ENCODE measurements at places on chromosomes 16 and 17. TPM values are rescaled to one million over a fixed set of nuclear protein-coding genes. Genes with fewer than 3 reads are reported as not detected.

DNA sequence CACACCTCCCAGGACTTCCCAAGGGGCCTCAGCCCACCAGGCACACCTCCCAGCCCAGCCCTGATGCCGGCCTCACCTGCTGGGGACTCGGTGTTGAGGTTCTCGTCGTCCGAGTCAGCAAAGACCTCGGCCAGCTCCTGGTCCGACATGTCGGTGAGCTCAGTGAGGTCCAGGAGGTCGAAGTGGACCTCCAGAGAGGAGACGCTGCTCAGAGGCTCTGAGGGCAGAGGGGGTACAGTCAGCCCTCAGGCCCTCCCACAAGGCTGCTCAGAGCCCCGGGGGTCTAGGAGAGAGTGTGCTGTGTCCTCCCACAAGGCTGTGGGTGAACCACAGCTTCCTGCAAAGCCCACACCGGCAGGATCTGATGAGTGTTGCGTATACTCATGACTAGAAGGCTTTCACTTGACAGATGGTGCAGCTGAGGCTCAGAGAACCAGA is 10.5 kb downstream of the DBNDD1 start:
- DNase-seq = no peak

- no peak for DNase-seq
These were observed 38.1 kb downstream of the WSB1 start for GRCh38 chr17:27332047-27332393.

- DNase-seq = no peak
These were observed 65.0 kb downstream of the CBLN1 start for GRCh38 chr16:49216593-49216992.

GRCh38 chr17:6028294-6028693 is 41.9 kb upstream of the WSCD1 start:
- no peak for DNase-seq

GRCh38 chr16:54286366-54287130 is at the start of gene IRX3:
TSS of gene IRX3 (minus strand) at chr16:54286787. CDS start at chr16:54286050, 737 bp downstream.
- DNase-seq = peak; percentile 66

DNA sequence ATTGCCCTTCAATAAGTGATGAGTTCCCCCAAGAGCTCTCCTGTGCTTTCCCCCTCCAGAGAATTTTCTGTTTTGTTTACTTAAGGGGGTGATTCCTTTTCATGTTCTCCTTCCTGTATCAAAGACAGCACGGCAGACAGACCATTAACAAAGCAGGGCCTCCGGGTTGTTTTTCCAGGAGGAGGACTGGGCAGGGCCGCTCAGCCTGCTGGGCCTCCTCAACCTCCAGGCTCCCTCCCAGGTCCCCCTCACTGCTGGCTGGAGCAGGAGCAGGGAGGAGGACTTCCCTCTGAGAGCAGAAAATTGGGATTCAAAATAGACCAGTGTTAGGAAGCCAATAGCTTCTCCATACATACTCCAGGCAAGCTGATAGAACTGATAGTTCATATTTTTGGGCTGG is 20.4 kb downstream of the SDK2 start:
- no peak for DNase-seq

GRCh38 chr17:42485680-42486079 is 27.0 kb downstream of the ATP6V0A1 start:
- DNase-seq = no peak

DNA sequence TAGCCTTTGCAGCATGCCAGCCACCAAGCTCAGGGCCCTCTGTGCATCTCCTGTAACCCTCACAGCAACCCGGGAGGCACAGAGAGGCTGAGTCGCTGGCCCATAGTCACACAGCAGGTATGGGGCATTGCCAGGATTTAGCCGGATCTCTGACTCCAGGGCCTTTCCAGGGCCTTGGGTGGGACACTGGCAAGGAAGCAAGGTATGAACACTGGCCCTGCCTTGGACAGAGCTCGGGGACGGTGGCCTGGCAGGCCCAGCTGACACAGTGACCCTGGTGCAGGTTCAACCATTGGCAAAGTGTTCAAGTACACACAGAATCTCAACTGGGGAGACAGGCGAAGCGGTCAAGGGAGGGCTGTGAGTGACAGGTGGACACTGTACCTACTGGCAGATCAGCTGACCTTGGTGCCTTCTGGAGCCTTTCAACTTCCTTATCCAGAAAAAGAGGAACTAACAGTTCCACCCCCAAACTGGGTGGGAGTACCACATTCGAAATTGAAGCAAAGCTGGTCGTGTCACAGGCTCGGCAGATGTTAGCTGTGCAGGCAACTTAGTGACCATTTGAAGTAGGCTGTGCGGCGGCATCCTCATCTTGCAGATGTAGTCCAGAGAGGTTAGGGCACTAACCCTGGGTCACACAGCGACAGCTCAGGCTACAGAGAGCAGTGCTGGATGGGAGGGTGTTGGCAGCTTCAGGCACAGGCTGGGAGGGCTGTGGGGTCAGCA is 287.4 kb downstream of the SEC14L1 start:
- DNase-seq = no peak

GRCh38 chr16:10765772-10766171 is 22.1 kb downstream of the NUBP1 start:
- no peak for DNase-seq

DNA sequence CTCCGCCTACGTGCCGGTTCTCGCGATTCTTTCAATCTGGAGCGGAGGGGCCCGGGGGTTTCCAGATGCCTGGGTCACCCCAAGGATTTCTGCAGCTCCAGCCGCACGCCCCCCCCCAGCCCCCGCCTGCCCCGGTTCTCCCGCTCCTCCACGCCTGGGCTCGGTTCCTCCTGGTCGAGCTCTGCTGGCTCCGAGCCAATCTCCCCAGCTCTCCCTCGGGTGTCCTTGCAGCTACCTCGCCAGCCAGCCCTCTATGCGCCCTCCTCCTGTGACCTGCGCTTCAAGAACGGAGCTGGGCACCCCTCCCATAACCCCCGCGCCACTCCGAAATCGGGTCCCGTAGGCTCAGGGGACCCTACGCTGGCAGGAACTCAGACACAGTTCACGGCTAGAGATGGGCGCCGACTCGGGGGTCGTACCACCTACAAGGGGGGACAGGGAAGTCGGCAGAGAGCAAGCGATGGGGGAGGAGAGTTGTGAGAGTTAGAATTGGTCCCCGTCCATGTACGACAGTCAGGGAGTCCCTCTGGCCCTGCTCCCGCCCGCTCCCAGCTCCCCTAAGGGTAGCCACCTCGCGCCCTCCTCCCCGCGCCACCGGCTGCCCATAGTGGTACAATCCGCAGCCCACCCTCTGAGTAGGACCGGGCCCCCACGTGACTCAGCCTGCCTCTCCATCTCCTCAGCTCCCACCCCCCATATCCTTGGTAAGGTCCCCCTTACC is 961 bp downstream of the FGF11 start:
- DNase-seq = no peak

DNA sequence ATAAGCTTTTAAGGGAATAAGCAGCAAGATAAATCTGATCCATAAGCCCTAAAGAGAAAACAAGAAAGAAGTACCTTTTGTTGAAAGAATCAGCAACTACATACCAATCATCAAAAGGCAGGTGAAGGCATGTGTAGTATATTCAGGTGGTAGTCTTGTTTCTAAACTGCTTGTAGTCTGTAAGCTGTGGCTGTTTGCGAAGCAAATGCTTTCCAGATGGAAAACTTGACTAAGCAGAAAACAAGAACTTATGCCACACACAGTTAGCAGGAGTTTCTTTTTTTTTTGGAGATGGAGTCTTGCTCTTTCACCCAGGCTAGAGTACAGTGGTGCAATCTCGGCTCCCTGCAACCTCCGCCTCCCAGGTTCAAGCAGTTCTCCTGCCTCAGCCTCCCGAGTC is 5.7 kb downstream of the CBX1 start:
- no peak for DNase-seq

DNA sequence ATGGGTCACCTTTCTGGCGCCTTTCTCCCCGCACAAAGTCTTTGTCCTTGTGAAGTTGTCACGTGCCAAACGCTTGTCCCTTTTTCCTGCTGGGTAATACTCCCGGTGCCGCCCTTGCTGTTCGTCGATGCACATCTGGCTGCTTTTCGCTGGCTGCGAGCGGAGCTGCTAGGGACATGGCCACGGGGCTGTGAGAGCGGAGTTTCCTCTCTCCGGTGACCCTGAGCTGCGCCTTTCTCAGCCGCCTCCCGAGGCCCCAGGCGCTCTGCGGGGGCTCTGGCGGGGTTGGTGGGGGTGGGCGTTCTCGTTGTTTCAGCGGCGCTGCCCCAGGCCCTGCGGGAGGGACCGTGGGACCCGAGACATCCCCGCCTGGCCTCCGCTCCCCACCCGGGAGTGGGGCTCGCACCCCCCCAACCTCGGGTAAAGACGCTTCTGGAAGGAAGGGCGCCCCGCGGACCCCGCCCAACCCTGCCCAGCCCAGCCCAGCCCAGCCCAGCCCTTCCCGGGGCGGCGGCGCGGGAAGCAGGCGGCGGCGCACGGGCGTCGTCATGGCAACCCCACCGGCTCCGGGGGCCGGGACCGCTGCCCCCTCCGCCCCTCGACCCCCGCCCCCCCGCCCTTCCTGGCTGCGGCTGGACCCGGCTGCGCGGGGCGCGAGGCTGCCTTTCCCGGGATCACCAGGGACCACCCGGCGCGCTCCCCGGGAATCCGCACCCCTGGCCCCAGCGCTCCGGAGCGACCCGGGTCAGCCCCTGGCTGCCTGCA is 12.3 kb downstream of the CHMP6 start:
- DNase-seq = no peak

DNA sequence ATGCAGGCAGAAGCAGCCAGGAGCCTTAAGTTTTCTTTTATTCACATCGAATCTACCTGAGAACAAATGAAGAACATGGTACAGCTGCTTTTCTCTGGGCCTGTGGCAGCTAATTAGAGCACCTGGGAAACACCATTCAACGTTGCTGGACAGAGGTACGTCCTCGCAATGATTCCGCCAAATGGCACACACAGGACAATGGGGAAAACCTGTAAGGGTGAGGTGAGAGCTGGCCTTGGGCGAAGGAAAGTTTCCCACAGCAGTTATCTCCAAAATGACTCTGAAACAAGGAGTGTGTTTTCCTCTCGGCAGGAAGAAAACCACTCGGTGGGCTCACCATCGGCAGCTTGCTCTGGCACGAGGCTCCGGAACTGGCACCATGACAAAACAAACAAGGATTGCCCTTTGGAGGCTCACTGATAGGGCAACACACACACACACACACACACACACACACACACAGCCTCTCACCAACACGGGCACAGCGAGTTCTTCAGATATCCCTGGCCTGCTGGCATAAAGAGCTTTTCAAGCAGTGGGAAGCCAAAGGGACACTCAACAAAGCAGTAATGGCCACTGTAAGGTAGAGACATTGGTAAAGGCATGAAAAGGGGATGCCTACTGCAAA is 73.7 kb downstream of the ZFHX3 start:
- DNase-seq = no peak

GRCh38 chr16:70800311-70800710 is 647 bp downstream of the VAC14 start:
- DNase-seq = no peak

GRCh38 chr16:70679671-70680494 is 6.0 kb downstream of the MTSS2 start:
- DNase-seq = no peak

- DNase-seq = no peak
These were observed 54.8 kb downstream of the RPH3AL start for GRCh38 chr17:297758-298157.

DNA sequence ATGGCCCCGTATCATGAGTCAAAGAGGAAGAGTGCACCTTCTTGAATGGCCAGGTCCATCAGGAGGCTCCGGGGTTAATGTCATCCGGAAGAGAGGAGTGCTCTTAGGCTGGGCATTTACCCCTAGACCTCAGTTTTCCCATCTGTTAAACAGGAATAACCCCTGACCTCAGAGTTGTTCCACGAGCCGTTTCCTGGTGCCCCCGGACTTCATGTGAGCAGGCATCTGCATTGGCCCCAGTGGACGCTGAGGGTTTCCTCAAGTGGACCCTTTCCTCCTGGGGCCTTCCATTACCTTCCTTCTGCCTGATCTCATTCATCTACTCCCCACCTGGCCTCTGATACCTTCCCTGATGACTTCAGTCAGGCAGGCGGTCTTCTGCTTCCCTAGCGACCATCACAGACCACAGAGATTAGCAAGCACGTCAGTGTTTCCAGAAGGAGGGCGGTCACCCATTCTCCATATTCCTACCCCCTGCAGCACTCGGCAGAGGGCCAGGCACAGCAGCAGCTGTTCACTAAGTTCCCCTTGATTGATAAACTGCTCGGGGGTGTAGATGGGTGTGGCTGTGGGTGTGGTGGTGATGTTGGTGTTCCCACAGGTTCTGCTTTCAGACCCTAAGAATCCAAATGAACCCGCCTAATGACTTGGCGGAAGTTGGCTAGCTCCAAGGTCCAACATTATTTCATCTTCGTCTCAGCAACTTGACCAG is 346.6 kb upstream of the TNRC6C start:
- DNase-seq = no peak

DNA sequence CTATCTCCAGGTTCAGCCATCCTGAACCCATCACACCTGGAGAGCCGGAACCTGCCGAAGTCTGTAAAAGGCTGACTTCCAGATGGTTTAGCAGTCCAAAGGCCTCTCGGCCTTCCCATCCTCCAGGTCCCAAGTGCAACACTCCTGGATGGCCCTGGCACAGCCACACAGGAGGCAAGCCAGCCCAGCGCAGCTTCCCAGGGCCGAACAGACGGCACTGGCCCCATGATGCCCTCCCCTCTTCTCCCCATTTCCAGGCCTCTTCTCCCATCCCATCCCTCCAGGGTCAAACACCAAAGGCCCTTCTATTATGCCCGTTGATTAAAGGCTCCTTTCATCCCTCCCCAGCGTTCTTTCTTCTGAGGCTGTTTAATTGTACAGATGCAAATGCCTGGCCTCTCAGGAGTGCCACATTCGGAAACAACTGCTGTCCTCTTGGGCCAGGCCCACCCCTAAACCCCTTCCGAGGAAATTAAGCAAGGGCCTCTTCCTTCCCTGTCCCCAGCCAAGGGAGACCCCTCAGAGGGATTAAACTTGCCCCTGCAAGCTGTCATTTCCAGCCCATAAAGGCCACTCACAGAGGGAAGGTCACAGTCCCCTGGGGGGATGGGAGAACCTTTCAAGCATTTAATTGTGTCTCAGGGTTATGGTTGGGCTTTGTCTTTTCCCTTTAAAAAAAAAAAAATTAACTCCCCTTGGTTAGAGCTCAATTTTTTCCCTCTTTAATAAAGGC is 30.8 kb downstream of the AXIN2 start:
- DNase-seq = no peak

- DNase-seq = no peak
These were observed 15.1 kb downstream of the SOX8 start for GRCh38 chr16:996681-997080.

DNA sequence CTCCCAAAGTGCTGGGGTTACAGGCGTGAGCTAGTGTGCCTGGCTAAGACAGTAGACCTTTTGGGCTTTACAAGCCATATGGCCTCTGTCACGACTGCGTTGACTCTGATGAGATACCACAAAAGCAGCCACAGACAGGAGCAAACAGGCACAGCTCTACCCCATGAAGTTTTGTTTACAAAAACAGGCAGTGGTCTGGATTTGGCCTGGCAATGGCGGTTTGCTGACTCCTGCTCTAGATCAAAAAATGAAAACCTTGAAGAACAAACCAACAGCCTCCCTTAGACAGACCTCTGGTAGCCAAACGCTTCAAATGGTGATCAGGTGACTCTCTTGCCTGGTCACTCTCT is 20.7 kb downstream of the SLC43A2 start:
- DNase-seq = no peak

Gene LGALS9C
- not detected for total RNA-seq

Gene AGRP
- total RNA-seq = not detected

Gene CDH1
- total RNA-seq = 73.2 TPM

Gene KRTAP9-4
- not detected for total RNA-seq

Gene KRTAP2-3
- total RNA-seq = 6.3 TPM

Gene THUMPD1
- total RNA-seq = 33.9 TPM

Gene SCN4A
- total RNA-seq = 2.7 TPM

Gene OTOP2
- not detected for total RNA-seq

Gene CDR2L
- total RNA-seq = 26.5 TPM

Measured in HCT116 (cell line).